Activated CD8-positive, alpha-beta T cell treated with anti-CD3 and anti-CD28 coated beads, Interleukin-2, amount 10 ng/mL, durations not matched to agents 7 days and 5 days (primary cell): ENCODE measurements at places on chromosomes 1 and 21.

- no peak for DNase-seq
Observed at GRCh38 chr1:87185077-87185476, 143.6 kb upstream of the LMO4 start.

GRCh38 chr1:157671895-157672294 lies 28.7 kb downstream of the FCRL3 start:
- no peak for DNase-seq

DNA sequence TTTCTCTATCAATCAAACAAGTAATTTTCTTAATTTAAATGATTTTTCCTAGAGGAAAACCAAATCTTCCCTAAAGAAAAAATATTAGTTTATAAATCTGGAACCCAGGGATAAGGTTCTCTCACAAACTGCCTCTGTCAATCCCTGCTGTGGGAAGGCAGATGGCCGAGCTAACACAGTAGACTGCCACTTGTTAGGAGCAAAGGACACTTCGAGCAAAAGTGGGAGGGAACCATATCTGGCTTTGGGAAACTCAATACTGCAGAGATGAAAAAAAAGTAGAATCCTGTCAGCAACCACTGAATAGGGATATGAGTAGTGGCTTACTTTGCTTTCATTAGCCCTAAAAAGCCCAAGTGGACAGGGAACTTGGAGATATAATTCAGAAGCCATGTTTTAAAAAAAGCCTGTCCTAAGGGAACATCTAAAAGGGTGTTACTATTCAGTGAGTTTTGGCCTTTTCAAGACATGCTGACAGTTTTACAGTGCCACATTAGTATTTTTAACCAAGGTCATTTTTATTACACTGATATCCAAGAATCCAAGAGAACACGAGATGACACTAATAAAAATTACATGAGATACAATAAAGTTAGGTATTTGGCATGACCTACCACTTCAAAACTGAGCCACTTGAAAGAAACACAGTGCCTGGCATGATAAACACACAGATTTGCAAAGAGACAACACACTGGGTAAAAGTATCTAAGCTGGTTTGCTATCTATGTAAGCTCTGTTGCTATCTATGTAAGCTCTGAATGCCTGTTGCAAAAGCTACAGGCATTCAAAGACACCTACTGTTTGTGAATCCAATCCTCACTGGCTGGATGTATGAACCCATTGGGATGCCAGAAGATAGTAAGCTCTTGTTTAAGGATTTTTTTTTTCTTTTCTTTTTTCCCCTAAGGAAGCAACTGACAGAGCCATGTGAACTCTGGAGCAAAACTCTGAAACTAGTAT lies 21.4 kb downstream of the TEX38 start:
- DNase-seq = no peak

- DNase-seq = no peak
Observed at GRCh38 chr1:93443454-93443853, 4.5 kb upstream of the FNBP1L start.

- no peak for DNase-seq
Observed at GRCh38 chr1:243343970-243344937, 88.4 kb downstream of the SDCCAG8 start.
